ENCODE measurements at places on chromosomes 2 and 18. TPM values are rescaled to one million over a fixed set of nuclear protein-coding genes. Genes with fewer than 3 reads are reported as not detected.

Gene STPG4
- not detected for total RNA-seq

Gene CLHC1
- 27.5 TPM for total RNA-seq

Gene CCT4
- total RNA-seq, result 152 TPM

Gene C2orf15
- total RNA-seq, result 17.5 TPM

Gene ADAM23
- 44.1 TPM for total RNA-seq

Gene ASB3
- total RNA-seq, result 84.2 TPM

Gene M1AP
- total RNA-seq, result 2.3 TPM

Gene GAL3ST2
- 0.69 TPM for total RNA-seq

Gene LOXHD1
- total RNA-seq, result 0.23 TPM

Gene RIT2
- 59.3 TPM for total RNA-seq

Gene GALNT5
- total RNA-seq, result 0.92 TPM

Measured in diencephalon (tissue), 1 donor.